Stimulated activated CD8-positive, alpha-beta memory T cell treated with anti-CD3 and anti-CD28 coated beads, Interleukin-15, amount 100 ng/mL, for 4 hours (primary cell): ENCODE measurements at places on chromosomes 2 and 18.

- no peak for DNase-seq
Observed at GRCh38 chr18:9760641-9761040, 52.5 kb downstream of the RAB31 start.

DNA sequence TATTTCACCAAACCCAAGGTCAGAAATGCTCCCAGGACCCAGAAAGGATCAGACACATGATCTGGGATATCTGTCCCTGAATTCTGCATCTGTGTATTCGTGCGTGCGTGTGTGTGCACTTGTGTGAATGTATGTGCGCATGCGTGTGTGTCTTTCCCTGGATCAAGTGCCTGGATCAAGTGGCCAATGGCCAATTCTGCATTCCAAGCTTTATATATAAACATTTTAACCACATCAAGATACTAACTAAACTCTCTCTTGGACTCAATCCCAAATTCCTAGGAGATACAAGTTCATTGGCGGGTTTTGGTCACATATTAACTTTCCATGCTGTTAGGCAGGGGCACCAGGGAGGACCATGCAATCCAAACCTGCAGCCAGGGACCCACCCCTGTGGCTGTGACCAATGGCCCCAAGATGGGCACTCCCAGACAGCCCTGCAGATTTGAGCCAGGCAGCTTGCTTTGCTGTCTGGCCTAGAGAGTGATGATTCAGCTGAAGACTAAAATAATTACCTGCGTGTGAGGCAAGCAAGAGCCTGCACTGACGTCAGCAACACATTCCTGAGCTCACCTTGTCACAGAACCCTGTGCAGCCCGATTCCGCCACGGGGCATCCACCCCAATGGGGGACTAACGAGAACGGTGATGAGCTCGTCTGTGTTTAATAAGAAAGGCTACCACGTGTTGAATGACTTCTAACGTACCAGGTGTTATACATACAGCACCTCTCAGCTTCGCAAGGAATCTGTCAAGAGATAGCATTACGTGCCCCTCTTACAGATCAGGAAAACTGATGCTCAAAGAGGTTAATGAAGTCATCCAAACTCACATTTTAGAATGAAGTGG, 45.3 kb upstream of the ROCK2 start:
- no peak for DNase-seq

DNA sequence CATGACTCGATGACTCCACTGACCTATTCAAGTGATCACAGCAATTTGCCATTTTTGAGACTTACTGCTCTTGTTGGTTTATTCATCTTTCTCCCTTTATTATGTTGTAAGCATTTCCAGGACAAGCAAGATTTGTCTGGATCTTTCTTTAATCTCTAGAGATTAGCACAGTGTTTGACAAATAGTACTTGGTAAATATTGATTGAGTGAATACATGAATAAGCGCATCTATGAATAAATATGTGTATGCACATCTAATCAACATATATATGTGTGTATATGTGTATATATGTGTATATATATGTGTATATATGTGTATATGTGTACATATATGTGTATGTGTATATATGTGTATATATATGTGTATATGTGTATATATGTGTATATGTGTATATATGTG, 7.3 kb downstream of the TMX3 start:
- DNase-seq: no peak

- DNase-seq: no peak
Observed at GRCh38 chr18:6537475-6537874, 122.8 kb upstream of the L3MBTL4 start.

- DNase-seq: no peak
Observed at GRCh38 chr18:49766646-49767045, 46.7 kb downstream of the ACAA2 start.

GRCh38 chr2:132671151-132671835, 1.3 kb upstream of the LYPD1 start:
- DNase-seq: no peak
